ENCODE measurements at places on chromosomes 2 and 18.

DNA sequence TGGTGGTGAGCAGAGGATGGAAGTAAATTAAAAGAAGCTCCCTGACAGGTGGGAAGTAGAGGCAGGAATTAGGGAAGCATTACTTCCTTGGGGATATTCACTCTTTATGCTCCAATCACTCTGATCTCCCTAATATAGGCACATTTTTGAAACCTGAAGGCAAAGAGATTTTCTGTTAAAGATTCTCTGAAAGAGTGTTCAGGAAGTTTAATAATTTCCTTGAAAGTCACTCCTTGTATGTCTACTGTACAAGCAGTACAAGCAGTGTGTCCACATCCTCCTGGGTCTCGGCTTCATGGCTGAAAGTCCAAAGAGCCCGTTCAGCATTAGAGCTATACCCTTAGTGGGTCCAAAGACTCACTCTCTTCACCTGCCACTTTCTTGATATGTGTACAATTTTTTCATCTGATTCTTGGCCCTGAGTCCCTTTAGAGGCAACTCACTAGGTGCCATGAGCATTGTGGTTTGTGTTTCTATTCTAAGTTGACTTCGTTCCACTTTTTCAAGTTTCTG lies 60.2 kb downstream of the AAK1 start:
- no peak for DNase-seq
- no peaks in the 10 kb centered on the region for H3K36me3 ChIP-seq
- H3K4me3 ChIP-seq, result no peak overlapping the region
- no peak overlapping the region for H3K27ac ChIP-seq

DNA sequence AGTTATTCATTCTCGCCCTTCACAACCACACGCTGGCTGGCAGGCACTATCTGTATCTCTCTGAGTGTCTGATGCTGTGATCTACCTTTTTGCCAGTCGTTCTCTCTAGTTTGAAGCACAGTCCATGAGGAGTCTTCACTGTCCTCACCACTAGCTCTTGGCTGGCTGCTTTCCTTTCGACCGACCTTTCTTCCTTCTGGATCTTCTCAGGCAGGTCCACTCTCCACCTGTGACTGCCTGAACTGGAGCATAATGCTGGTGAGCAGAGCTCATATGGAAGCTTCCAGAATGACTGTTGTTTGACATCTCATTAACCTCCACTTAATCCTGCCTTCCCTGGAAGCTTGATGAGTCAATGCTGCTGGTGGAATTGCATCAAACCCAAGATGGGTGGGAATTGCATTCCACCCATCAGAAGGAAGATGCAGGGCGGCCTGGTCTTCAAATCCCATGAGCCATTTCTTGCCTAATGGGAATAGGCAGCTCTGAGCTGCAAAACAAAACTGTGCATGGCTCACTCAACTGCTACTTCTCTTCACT lies 283.5 kb upstream of the HDAC4 start:
- H3K27ac ChIP-seq, result no peak overlapping the region
- no peaks in the 10 kb centered on the region for H3K36me3 ChIP-seq
- H3K27me3 ChIP-seq, result peaks cover 4% of the 10 kb centered on the region
- no peak overlapping the region for H3K4me3 ChIP-seq
- no peaks in the 10 kb centered on the region for H3K4me1 ChIP-seq

DNA sequence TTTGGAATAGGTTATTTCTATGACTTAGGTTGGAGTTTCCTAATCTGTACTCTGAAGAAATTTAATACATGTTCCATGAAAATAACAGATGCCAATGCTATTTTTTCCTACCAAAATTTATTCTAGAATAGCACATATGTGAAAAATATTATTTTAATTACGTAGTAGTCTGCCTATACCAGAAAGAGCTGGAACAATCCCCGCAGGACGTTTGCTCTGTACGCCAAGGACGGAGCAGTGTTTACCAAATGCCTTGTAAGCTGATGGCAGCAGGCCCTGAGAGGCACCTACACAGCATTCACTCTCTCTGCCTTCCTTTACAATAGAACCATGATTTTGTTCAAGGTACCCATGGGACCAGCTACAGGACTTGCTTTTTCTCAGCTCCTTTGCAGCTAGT lies 16.8 kb upstream of the SLC1A4 start:
- H3K27ac ChIP-seq, result no peak overlapping the region
- H3K36me3 ChIP-seq, result no peaks in the 10 kb centered on the region
- no peak for DNase-seq
- no peak overlapping the region for H3K4me3 ChIP-seq
- H3K4me1 ChIP-seq, result no peaks in the 10 kb centered on the region
- no peaks in the 10 kb centered on the region for H3K27me3 ChIP-seq

- H3K4me1 ChIP-seq, result no peaks in the 10 kb centered on the region
- no peak overlapping the region for H3K27ac ChIP-seq
- H3K4me3 ChIP-seq, result no peak overlapping the region
- no peaks in the 10 kb centered on the region for H3K36me3 ChIP-seq
- DNase-seq, result no peak
Measured at GRCh38 chr2:152309352-152310214, 25.4 kb upstream of the FMNL2 start.

- H3K27me3 ChIP-seq, result no peaks in the 10 kb centered on the region
- no peak overlapping the region for H3K27ac ChIP-seq
Measured at GRCh38 chr18:80119111-80119510, 10.0 kb downstream of the ADNP2 start.

DNA sequence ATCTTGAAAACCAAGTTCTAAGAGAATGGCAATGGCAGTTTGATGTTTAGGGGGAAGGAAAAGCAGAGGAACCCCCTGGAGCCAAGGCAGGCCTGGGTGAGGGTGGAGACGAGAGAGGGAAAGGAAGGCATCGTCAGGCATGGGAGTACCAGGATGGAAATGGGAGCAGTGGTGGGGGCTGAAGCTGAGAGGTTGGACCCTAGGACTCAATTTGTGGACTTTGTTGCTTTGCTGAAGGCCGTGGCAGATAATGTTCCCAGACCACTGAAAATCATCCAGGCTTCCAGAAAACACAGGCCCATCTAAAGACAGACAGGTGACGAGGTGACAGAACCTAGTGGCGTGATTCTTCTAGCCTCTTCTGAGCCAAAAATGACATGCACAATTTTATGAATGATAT lies 4.9 kb downstream of the NPAS2 start:
- no peaks in the 10 kb centered on the region for H3K36me3 ChIP-seq

DNA sequence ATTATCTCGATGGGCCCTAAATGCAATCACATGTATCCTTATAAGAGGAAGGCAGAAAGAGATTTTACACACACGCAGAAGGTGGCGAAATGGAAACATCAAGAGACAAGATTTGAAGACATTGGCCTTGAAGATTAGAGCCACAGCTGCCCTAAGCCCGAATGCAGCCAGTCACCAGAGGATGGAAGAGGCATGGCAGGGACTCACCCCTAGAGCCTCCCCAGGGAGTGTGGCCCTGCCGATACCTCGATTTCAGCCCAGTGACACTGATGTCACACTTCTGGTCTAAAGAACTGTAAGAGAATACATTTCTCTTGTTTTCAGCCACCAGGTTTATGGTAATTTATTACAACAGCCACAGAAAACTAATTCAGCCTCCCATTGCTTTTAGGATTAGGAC lies 17.4 kb downstream of the TTC39C start:
- H3K36me3 ChIP-seq, result no peaks in the 10 kb centered on the region
- H3K27me3 ChIP-seq, result peaks cover 79% of the 10 kb centered on the region
- DNase-seq, result no peak
- H3K4me3 ChIP-seq, result no peak overlapping the region
- no peak overlapping the region for H3K27ac ChIP-seq
- H3K4me1 ChIP-seq, result no peaks in the 10 kb centered on the region

GRCh38 chr2:160224060-160224459 lies 24.0 kb upstream of the ITGB6 start:
- no peak overlapping the region for H3K27ac ChIP-seq
- no peaks in the 10 kb centered on the region for H3K36me3 ChIP-seq
- no peak overlapping the region for H3K4me3 ChIP-seq
- no peak for DNase-seq
